ENCODE measurements at places on chromosomes 3 and 15. TPM values are rescaled to one million over a fixed set of nuclear protein-coding genes. Genes with fewer than 3 reads are reported as not detected.

The ARGFX gene
- total RNA-seq: not detected

The CASR gene
- total RNA-seq: not detected

The STAB1 gene
- not detected for total RNA-seq

DNA sequence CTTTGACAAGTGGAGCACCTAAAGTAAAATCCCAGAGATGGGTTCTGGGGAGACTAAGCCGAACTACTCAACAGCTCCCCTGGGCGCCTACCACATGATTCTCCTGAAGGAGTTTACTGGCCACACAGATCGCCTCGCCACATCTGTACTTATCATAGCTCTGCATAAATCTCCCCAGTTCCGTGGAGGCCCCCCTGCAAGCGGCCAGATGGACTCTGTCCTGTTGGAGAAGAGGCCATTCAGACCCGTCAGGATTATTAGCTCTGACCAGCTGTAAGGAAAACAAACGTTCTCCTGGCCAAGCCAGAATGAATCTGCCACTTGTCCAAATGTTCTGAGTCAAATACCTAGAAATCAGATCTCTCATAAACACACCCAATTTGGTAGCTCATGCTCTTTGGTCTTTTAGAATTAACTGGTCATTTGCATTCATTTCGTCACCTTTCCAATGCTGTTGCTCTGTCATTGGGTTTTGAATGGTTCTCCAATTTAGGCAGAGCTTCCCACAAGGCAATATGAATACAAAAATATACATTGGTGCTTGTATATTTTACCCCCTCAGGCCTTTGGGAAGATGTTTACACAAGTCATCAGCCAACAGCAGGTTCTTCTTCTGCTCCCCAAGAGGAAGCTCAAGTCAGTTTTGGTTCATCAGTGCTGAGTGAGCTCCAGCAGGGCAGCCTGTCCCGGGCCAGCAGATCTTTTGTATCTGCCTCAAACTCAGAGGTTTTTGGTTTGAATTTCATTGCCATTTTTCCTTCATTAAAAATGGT, 124.5 kb downstream of the THSD4 start:
- DNase-seq: peak; percentile 40
- H3K4me3 ChIP-seq: no peak overlapping the region
- H3K27me3 ChIP-seq: no peaks in the 10 kb centered on the region
- peak overlapping the region; percentile 10 for H3K27ac ChIP-seq
- peaks cover 10% of the 10 kb centered on the region for H3K36me3 ChIP-seq
- peaks cover 13% of the 10 kb centered on the region for H3K4me1 ChIP-seq

GRCh38 chr3:140250010-140250855, 315.2 kb downstream of the CLSTN2 start:
- H3K27me3 ChIP-seq: no peaks in the 10 kb centered on the region

DNA sequence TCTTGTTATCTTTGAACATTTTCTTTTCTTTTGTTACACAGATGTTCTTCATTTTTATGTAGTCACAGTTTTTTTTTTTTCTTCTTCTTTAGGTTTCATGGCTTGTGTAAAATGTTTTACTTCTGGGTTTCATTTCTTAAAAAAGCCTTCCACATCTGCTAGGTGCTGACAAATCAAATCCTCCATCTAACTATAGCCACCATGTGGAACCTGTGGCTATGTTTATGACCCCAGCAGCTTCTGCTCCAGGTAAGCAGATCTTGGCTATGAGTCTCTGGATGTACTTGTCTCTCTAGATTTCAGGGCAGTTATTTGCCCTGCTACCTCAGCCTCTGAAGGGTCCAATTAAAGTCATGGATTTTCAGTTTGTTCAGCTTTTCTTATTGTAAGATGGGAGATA, 44.5 kb downstream of the OXSM start:
- H3K27me3 ChIP-seq: no peaks in the 10 kb centered on the region
- H3K4me3 ChIP-seq: no peak overlapping the region
- H3K27ac ChIP-seq: no peak overlapping the region

- no peaks in the 10 kb centered on the region for H3K4me1 ChIP-seq
- H3K4me3 ChIP-seq: no peak overlapping the region
- no peak for DNase-seq
Observed at GRCh38 chr15:61248790-61249189, 19.7 kb upstream of the RORA start.

- no peaks in the 10 kb centered on the region for H3K36me3 ChIP-seq
- DNase-seq: no peak
- H3K27ac ChIP-seq: no peak overlapping the region
- H3K4me1 ChIP-seq: no peaks in the 10 kb centered on the region
- no peaks in the 10 kb centered on the region for H3K27me3 ChIP-seq
- no peak overlapping the region for H3K4me3 ChIP-seq
Observed at GRCh38 chr15:100230784-100231183, 111.0 kb downstream of the ADAMTS17 start.

DNA sequence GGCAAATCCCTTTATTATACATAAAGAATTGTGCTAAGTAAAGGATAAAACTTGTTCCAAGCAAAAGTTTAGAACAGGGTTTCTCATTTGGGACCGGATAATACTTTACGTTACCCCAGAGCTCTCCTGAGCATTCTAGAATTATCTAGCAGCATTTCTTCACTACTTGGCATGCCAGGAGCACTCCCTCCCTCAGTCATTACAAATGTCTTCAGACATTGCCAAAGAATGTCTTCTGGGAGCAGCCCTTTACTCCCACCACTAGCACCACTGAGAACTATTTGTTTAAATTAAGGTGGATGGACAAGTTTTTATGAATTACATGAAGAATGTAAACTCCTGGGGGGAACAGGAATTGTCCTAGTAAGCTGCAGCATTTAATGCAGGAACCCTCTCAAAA, 516.4 kb downstream of the GBE1 start:
- no peak for DNase-seq
- H3K36me3 ChIP-seq: no peaks in the 10 kb centered on the region
- no peaks in the 10 kb centered on the region for H3K4me1 ChIP-seq

DNA sequence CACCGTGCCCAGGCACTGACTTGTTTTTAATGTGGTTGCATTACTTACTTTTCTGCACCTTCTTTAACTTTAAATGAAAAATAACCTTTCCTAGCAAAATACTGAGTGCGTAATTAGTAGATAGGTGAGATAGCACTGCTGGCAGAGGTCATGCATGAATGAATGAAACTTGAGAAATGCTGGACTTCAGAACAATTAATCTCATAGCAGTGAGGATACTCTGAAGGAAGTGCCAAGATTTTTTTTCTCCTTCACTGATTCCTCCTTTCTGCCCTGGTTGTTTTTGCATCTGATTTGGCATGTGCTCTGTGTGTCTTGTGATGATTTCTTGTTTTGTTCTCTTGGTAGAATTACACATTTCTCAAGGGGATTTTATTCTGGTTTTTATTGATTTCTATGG, 378.9 kb downstream of the PTPRG start:
- H3K4me3 ChIP-seq: no peak overlapping the region
- H3K27ac ChIP-seq: no peak overlapping the region
- DNase-seq: no peak
- no peaks in the 10 kb centered on the region for H3K4me1 ChIP-seq

DNA sequence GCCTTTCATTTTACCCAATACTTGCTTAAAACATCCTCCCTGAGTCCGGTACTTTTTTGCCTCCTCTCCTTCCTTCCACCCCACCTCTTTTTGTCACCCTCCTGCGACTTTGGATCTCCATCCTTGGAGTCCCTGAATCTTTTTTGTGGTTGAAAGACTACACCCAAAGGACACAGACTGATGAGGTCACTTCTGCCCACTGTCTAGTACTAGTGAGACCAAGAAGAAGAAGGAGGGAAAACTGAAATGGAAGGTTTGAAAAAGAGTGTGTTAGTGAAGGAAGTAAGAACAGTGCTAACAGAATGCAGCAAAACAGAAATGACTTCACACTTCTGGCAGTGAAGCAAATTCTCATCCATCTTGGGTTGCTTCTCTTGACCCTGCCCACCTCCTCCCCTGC, 6.6 kb downstream of the B3GNT5 start:
- no peak for DNase-seq
- no peaks in the 10 kb centered on the region for H3K4me1 ChIP-seq
- no peaks in the 10 kb centered on the region for H3K36me3 ChIP-seq

DNA sequence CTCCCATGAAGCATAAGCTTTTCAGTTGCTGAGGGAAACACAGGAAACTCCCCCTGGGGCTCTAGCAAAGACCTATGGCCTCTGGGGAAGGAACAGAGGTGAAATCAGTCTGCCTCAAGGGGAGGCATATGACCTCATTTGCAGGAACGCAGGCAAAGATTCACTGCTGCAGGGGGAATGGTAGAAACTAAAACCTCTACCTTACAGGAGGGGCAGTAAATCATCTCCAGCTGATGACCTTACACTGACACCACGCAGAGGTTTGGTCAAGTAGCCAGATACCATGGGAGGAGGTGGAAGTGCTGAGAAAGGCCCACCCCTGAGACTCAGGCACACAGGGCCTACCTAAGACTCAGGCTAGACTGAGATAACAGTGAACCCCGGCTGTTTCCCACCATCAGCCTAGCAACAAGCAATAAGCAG, 81.1 kb downstream of the RAD18 start:
- DNase-seq: no peak
- no peaks in the 10 kb centered on the region for H3K27me3 ChIP-seq
- H3K27ac ChIP-seq: no peak overlapping the region

DNA sequence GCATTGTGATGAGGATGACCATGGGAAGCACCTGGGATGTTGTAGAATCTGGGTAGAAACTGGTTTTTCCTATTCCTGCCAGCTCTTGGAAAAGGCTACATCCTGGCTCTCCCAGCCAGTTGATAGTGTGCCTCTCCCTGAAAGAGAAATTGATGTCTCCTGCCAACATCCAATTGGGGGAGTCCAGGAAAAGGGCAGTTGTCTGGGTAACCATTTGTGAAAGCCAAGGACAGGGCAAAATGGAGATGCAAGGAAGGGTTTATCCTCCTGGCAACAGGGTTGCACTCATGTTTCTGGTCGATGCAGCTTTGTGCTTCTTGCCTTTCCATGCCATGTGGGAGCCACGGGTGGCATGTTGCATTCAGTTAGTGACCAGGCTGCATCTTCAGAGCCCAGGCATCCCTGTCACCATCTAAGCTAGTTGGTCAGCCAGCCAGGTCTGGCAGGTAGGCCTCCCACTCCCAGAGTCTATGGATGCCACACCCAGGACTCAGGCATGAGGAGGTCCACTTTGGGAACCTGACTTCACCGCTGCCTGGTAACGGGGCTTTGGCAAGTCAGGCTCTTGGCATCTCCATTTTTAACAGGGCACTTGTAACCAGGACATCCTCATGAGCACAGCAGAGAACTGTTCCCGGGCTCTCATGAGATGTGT, 153.5 kb downstream of the DNAJB8 start:
- no peaks in the 10 kb centered on the region for H3K36me3 ChIP-seq
- DNase-seq: no peak
- H3K27me3 ChIP-seq: no peaks in the 10 kb centered on the region
- H3K4me3 ChIP-seq: no peak overlapping the region
- no peak overlapping the region for H3K27ac ChIP-seq

DNA sequence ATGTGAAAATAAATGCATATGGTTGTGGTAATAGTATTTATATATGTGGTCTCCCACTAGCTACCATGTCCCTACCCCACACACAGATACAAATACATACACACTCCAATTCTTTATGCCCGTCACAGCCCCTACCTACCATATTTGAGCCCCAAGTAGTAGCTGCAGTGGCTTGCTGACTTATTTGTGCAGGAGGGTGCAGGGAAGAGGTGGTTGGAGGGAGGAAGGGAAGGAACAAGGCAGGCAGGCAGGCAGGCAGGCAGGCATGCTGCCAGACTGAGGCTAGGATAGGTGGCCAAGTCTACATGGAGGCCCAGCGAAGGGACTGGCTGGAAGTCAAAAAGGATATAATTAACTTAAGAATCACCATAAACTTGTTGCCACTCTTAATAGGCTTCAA, 82.9 kb downstream of the SCN11A start:
- H3K4me1 ChIP-seq: peaks cover 5% of the 10 kb centered on the region
- H3K27me3 ChIP-seq: peaks cover 2% of the 10 kb centered on the region
- H3K27ac ChIP-seq: no peak overlapping the region
- no peaks in the 10 kb centered on the region for H3K36me3 ChIP-seq
- no peak for DNase-seq
- H3K4me3 ChIP-seq: no peak overlapping the region

DNA sequence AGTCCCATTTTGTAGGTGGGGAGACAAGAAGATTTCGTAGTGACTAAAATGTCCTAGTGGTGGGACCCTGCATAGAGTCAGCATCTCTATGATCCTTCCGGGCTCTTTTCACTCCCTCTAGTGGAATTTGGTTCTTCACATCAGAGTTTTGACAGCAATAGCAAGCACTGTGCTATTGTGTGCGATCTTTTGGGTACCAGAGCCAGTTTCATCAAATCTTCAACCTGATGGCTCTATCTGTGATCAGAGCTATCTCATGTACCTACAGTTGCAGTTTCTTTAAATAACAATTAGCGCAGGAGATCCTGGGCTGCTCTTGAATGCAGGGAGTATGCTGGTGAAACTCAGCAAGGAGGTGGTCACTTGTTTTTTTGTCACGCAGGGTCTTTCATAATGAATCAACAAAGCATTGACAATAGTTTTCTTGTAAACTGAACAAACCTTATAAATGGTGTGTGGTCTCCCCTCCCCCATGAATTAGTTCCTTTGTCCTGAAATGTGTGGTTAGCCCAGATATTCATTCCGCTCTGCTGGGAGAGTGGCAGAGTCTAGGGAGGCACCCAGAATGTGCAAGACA, 257.2 kb upstream of the SOX2 start:
- H3K27me3 ChIP-seq: no peaks in the 10 kb centered on the region
- H3K4me1 ChIP-seq: no peaks in the 10 kb centered on the region
- no peak overlapping the region for H3K27ac ChIP-seq

DNA sequence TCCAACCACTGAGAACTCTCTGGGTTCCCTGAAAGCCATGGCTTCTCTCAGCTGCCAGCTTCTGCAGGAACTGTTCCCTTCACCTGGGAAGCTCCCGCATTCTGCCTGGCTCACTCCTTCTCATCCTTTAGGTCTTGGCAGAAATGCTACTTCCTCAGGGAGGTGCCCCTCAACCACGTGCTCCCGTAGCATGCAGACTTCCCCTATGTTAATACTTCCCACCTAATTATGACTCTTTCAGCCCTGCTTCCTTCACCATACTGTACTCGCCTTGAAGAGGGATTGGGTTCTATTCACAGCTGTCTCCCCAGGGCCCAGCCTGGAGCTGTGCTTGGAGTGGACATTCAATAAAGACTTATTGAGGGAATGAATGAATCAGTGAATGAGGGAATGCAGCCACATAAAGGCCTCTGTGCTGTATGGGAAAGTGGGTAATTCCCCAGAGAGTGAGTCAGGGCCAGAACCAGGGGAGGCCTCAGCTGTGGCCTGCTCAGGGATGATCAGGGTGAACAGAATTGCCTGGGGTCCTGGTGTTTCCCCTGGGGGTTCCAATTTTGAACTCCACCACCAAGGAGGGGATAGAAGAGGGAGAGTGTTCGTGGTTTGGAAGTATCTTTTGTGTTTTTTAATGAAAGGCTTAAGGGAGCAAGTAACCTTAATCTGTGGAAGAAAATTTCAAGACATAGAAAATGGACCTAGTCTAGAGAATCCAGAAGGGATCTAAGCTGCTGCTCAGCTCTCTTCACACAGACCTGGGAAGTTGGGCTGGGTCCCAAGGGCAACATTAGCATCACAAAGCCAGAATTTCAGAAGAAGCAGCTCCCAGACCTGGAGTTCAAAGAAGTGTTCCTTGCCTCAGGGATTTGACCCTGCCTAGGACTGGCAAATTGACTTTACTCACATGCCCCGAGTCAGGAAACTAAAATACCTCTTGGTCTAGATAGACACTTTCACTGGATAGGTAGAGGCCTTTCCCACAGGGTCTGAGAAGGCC, 14.6 kb upstream of the FAM107A start:
- H3K27ac ChIP-seq: no peak overlapping the region
- H3K4me3 ChIP-seq: no peak overlapping the region
- H3K4me1 ChIP-seq: no peaks in the 10 kb centered on the region
- DNase-seq: no peak
- peaks cover 22% of the 10 kb centered on the region for H3K27me3 ChIP-seq

- peaks cover 2% of the 10 kb centered on the region for H3K36me3 ChIP-seq
- H3K4me1 ChIP-seq: peaks cover 16% of the 10 kb centered on the region
- peak overlapping the region; percentile 92 for H3K4me3 ChIP-seq
- no peaks in the 10 kb centered on the region for H3K27me3 ChIP-seq
- DNase-seq: no peak
Observed at GRCh38 chr15:74782259-74783071, 585 bp downstream of the CSK start.

Measured in IMR-90 (cell line).